Stimulated activated CD4-positive, alpha-beta T cell treated with anti-CD3 and anti-CD28 coated beads, TNF-alpha, amount 100 ng/mL, for 48 hours (primary cell): ENCODE measurements at places on chromosomes 7 and 10.

DNA sequence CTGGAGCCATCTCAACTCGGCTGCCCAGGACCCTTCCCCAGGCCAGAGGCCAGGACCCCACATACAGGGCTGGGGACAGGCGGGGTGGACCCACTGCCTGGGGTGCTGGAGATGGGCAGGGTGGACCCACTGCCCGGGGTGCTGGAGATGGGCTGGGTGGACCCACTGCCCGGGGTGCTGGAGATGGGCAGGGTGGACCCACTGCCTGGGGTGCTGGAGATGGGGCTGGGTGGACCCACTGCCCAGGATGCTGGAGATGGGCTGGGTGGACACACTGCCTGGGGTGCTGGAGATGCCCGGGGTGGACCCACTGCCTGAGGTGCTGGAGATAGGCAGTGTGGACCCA lies 32.4 kb upstream of the FOXL3 start:
- no peak for DNase-seq

DNA sequence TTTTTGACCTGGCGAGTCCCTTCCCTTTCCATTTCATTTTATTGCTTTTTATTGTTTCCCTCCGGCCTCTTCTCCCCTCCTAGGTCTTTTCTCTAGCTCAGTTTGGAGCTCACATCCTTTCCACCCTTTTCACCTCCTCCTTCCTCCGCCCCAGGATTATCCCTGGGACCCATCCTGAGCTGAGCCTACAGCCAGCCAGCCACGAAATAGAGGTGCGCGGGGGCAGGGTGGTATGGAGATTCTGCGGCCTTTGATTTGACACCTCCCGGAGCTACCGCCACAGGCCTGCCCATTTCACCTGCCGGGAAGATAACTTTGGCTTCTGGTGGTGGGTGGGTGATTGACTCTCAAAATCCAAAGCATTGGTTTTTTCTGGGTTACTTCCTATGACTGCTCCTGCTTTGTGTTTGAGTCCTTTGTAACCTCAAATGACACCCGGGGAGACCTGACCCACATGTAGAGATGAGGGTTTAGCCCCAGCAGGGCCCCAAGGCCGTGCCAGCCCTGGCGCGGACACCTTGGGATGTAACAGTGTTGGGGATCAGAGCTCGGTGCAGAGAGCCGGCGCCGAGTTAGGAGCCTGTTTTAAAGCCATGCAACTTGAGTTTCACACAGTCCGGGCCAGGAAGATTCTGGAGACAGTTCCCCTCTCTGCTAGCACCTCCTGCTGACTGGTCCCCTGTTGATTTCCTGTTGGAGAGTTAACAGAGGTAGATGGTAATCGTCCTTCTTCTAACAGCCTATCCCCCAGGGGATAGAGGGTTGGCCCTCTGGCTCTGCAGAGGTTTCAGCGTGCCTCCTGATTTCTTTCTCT lies 1.5 kb downstream of the DUSP5 start:
- DNase-seq: no peak

GRCh38 chr10:24869354-24870015 lies 82.9 kb downstream of the PRTFDC1 start:
- DNase-seq: no peak

DNA sequence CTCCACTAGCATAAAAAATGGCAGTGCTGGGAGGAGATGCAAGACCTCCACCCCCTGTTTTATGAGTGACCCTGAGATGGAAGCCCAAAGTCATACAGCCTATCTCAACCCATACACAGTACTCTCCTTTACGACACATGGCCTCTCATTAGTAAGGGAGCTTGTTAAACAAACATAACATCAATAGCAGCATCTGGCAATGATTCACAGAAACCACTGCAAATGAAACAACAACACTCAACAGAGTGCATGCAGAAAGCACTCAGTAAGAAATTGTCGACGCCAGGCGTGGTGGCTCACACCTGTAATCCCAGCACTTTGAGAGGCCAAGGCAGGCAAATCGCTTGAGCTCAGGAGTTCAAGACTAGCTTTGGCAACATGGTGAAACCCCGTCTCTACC lies 27.5 kb upstream of the FIGNL1 start:
- DNase-seq: no peak

DNA sequence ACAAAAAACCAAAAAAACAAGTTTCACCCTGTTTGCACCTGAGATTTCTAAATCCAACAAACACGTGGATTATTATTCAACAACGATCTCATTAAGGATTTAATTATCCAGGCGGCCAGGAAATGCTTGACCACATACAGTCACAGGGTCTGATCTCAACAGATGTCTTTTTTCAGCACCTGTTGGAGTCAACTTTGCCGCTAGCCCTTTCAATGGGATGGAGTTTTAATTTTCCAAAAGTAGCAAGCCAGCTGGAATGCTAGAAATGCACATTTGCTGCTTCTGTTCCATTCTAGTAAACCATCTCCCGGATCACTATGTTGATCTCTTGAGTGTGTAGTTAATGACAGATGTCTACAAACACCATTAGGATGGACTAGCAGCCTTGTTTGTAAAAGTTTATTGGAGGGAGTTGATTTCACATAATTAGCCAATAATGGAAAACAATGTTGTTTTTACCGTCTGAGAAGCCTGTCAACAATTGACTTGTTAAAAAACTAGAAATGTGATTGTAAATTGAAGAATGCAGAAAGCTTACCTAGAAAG lies 64.2 kb upstream of the DKK1 start:
- no peak for DNase-seq

DNA sequence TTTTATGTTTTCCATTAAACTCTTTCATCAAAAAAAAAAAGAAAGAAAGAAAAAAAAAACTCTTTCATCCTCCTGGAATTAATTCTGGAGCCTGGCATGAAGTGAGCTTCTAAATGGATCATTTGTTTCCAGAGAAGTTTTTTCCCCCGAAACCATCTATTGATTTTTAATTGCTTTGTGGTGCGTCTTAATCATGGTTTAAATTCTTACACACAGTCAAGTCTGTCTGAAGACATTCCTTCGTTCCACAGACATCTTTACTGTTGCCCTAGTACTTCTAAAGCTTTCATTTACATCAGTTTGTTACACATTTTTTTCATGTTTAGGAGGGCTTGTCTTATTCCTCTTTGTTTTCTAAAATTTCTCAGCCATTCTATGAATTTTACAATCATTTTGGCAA lies 493.4 kb upstream of the FOXK1 start:
- DNase-seq: no peak

- no peak for DNase-seq
These were observed 25.8 kb upstream of the PCGF5 start for GRCh38 chr10:91194497-91195179.

DNA sequence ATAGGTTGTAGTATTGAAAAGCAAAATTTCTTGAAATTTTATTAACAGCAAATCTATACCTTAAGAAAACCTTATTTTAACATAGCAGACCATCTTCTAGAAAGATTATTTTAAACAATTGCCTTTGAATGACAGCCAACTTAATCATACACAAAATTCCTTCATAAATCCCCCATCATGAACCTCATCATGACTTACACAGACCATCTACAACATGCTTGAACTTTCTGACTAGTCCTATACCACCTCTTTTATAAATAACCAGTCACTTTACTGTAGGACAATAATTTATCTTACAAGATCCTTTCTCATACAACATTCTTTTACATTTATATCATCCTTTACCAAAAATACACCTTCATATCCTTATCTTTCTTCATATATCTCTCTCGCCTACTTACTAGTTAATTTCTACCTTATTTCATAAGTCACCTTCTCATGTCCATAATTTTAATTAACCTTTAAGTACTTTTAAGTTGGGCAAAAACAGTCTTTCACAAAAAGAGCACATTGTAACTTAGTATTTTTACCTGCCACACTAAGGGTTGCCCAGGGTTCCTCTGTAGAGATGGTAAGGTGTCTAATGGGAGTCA lies 16.6 kb upstream of the PTN start:
- DNase-seq: no peak

DNA sequence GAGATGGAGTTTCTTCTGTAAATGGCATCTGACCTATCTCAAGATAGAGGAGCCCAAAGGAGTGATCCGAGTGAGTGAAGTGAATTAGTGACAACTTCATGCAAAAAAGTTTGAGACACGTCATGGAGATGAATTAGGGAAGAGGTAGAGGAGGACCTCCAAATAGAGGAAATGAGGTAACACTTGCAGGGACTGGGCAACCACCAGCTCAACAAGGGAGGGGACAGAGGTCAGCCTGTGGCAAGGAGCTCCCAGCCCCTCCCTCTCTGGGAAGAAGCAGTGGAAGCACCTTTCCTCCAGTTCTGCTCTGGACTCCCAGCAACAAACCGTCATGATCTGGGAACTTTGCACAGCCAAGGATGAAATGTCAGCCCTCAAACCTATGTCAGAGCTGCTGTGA lies 83.5 kb upstream of the IKZF1 start:
- no peak for DNase-seq

DNA sequence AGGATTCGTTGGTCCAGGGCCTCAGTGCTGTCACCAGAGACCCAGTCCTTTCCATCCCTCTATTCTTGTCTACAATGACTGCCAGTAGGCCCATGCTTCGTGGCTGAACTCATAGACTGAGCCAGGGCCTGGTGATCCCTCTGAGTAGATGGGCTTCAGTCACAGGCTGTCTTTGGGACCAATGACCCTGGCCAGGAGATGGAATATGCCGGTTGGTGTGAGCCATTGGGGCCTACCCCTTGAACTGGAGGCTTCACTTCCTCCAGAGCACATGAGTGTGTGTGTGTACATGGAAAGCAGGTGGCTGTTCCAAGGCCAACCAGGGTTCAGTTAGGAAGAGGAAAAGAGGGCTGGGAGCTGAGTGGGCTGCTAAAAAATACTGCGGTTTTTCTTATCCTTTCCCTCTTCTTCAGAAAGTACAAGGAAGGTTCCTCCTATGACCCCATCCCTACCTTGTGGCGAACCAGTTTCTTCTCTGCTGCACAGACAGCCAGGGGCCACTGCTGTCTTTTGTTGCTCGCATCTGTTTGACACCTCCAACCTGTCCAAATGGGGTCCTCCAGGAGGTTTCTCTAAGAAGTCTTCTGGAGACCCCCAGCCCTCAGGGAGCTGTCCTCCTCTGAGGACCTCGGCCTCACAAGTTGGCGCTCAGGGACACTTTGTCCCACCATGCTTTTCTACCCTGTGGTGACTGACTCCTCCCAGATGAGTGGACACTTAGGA lies 36.6 kb downstream of the ADRA2A start:
- no peak for DNase-seq

DNA sequence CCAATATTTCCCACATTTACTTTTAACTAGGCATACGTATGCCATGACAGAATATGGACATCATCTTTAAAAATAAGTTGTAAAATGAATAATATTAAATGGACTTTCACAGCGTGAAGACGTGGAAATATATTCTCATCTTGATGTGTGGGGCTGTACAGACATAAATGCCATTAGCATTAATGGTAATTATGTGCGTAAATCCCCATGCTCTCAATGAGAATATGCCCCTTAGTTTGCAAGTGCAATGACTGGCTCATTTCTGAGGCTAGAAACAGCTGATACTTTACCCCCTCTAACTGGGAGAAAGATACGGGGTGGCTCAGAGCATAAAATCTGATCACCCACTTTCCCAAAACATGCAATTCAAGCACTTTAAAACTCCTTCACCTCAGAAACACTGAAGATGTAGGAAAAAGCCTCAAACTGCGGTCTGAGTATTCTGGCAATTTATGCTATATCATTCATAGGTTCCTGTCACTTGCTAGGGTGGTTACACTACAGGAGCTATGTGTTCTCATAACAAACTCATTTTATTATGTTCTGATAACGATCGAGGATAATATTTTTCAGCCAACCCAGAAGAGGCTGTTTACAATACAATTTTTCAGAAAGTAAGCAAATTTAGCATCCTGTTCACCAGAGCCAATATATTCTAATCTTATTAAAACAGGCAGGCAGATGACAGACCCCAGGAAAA lies 211.8 kb downstream of the SKAP2 start:
- DNase-seq: no peak

DNA sequence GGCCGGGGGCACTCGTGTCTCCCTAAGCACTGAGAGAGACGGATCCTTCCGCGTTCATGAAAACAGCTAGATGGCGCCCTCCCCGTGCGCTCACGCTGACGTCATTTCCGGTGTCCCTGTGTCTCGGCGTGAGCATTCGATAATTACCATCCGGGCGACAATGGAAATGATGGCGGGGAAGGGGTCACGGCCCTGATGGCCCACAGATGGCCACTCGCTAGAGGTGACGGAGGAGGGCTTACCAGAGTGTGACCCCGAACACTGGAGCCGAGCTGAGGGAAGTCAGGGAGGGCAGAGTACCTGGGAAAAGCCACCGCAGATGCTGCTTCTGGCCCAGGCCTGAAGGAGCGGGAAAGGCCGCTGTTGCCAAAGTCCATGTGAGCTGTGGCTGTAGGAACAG lies 222.9 kb downstream of the TCERG1L start:
- no peak for DNase-seq

DNA sequence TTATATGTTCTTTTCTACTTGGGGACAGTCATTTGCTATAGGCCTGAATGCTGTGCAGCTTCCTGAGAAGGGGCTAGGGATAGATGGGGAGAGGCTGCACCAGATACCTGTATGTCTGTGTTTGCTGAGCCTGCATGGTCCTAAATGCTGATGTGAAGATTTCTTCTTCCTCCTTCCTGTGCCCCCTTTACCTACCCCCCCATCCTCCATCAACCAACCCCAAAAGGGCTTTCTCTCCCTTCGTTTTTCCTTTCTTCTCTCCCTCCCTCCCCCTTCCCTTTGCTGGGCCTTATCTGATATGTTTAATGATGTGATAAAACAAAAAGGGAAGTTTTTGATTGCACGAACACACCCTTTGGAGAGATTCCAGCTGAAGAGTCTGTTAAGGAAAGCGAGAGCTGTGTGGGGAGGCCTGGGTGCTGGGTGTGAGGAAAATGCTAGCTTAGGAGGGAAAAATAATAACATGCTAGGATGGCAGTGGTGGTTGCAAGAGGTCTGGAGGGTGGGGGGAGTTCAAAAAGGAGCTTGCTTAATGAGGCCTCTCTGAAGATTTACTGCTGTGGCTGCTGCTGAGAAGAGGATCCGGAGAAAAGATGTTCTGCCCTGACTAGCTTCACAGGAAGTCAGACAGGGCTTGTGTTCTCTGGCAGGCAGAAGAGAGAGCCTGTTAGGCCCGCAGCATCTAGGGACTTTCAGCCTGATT lies 101.8 kb downstream of the SAMD9 start:
- no peak for DNase-seq

DNA sequence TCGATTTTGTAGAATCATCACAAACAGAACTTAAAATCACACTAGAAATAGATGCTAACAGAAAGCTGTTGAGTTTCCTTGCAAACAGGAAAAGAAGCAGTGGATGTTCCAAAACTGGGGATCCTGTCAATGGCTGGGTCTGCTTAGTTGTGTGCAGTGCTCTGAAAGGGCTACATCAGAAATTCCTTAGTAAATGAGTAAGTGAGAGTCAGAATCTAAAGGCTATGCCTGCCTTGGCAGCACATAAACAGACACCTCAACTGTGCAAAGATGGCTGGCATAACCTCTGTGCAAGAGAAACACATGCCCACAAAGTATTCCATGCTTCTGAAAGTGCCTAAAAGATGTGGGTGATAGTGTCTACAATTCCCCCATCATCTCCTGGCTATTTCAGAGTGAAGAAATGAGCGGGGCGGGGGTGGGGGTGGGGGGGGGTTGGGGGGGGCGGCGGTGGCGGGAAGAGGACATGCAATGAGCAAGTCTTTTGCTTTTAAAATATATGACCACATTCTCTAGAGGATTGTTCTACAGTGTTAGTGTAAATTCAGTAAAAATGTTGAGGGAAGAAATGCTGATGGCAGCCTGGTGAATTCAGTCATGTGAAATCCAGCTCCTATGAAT lies 138.1 kb upstream of the LAMB4 start:
- DNase-seq: no peak
